ENCODE measurements at places on chromosomes 5 and 9.
A peak's percentile ranks its signal among the peaks of the same experiment; 100 is the strongest.

DNA sequence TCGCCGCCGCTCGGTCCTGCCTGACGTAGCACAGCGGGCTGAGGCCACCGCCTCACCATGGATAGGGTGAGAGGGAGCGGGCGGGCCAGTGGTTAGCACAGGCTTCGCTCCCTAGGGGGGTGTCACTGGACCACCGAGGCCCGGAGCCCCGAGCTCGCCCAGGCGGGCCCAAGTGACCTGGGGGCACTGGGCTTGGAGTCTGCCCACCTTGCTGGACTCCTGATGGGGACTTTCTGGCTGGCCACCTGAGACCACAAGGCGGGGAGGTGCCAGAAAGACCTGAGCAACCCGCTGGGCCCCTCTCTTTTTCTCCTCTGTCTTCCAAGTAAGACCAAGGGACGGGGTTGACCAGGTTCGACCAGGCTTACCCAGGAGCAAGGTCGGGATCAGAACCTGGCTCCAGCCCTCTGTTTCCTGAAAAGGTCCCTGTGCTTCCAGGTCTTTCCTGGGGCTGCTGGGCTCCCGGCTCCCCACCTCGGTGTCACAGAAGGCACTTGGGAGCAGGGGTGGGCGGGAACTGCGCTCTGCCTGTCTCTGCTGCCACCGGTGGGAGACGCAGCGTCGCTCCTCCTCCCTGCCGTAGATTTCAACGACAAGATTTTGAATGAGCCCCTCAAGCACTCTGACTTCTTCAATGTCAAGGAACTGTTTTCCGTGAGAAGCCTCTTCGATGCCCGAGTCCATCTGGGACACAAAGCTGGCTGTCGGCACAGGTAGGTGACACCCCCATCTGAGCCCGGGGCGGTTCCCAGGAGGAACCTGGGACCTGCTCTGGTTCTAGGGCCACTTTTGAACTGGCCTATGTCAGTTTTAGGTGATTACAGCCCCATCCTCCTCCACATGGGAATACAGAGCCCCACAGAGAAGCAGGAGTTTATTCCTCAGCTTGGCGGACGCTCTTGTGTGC lies 1.0 kb downstream of the MRPS2 start:
- no peak for DNase-seq

DNA sequence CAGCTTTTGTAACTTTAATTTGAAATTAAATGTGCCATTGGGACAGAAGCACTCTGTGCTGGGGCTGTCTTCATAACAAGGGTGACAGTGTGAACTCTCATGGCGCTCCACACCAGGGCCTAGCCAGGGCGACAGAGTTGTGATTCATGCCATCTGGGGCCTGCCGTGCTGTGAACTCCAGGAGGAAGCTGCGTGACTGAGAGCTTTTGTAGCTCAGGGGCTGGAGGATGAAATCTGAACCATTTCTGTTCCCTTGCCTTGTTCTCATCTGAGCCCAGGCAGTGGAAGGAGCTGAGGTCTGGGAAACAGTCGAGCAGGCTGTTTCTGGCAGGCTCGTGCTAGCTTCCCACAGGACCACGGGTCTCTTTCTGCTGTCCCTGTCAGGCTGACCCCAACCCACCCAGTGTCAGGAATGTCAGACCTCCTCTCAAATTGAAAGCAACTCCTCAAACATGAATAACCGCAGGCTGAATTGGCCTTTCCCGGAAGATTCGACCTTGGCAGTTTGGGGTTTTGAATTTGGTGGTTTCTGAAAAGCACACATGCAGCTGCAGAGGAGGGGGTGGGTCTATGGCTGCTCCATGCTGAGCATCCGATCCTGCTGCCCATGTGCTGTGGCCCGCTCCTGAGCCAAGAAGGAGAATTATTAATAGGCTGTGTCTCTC lies 69.2 kb upstream of the RPS23 start:
- no peak for DNase-seq

DNA sequence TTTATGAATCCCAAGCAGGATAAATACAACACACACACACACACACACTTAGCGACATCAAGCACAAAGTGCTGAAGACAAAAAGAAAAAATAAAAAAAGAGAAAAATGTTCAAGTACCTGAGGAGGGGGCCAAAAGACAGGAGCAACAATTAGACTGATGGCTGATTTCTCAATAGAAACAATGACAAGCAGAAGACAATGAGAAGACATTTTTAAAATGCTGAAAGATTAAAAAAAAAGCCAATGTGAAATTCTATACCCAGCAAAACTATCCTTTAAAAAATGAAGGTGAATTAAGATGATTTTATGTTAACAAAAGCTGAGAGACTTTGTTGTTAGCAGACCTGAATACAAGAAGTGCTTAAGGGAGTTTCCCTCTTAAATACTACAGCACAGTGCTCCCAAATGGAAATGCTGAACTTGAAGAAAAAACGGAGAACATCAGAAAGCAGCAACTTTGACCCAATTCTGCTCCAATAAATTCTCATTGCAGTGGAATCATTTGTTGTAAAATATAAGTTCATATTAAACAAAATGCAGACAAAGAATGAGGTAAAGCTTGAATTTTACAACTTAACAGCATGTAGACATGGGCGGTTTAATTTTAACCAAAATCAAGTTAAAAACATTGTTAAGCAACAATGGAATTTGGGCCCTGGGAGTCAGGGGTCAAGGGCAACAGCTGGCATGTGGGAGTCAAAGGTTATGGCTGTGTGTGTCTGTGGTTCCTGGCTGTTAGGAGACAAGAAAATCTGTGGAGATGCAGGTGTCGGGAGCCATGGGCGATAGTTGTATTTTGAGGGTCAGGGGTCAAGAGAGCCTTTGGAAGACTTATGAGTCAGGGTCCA lies 776 bp upstream of the RANBP17 start:
- DNase-seq, result no peak

DNA sequence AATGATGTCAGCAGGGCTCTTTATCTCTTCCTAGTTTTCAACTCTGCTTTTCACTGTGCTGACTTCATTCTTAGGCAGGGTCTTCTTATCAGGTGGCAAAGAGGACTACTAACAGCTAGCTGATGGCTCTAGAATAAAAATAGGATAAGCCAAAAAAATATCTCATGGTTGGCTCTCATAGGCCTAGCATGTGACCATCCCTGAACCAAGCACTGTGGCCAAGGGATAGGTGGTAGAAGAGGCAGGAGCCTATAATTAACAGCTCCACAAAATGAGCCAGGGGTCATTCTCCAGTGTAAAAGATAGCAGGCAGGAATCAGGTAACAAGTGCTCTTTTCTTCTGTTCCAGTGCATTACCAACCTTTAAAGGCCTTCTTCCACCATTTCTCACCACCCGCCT lies 21.1 kb downstream of the ANKDD1B start:
- DNase-seq, result no peak

- no peak for DNase-seq
Observed at GRCh38 chr9:77417566-77417965, 230.6 kb downstream of the GNA14 start.

- no peak for DNase-seq
Observed at GRCh38 chr5:90845723-90846554, 287.3 kb downstream of the ADGRV1 start.

- no peak for DNase-seq
Observed at GRCh38 chr9:32247168-32247567, 137.3 kb upstream of the ACO1 start.

- no peak for DNase-seq
Observed at GRCh38 chr5:157057459-157058370, 1.2 kb downstream of the HAVCR1 start.

DNA sequence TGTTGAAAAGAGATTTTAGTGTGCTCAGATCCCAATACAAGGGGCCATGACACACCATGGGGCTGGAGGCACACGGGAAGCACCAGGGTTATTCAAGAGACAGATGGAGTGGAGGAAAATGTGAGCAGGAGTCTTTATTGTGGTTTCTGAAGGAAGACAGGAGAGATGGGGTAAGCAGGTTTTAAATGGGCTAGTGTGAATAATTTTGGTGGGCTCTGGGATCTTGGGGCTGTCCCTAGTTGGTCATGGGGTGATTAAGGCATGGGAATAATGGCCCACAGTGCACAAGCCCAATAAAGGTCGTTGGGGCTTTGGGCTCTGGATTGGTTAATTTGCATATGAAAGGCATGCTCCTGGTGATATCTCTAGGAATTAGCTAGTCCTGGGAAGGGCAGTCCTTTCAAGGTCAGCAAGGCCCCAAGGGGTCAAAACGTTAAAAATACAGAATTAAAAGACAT lies 3.6 kb upstream of the SCGB3A2 start:
- no peak for DNase-seq

- DNase-seq, result no peak
Observed at GRCh38 chr5:11467588-11467987, 436.7 kb downstream of the CTNND2 start.

DNA sequence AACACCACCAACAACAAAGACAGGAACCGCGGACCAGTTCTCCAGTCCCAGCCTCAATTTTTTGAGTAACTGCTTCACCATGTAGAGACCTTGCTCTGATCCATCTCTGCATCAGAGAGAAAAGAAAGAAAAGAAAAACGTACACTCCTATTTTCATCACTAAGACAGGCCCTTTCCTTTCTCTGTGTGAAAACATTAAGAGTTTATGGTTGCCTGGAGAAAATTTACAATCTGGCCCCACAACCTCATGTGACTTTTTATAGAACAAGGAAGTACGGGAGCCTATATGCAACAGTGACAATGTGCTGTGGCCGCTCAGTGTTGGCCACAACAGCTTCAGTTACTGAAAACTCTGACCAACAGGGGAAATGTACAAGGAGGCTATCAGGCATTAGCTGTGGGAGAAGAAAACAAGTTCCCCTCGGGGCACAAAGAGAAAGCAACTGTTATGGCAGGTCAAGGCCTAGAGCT lies 272.9 kb upstream of the PTGER4 start:
- DNase-seq, result no peak

DNA sequence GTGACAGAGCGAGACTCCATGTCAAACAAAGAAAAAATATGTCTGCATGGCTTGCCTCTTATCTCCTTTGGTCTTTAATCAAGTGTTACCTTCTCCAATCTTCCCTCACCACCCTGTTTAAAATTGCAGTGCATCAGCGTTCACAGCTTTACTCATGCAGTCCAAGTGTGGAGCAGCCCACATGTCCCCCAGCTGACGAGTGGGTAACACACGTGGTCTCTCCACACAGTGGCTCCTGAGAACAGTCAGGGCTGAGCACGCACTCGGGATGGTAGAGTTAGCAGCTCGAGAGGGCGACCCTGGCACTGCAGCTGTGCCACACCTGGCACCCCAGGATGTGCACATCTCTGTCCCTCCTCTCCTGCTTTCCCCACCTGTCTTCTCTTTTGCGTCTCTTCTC lies 25.9 kb upstream of the CFAP157 start:
- DNase-seq, result no peak

- DNase-seq, result no peak
Observed at GRCh38 chr5:110824936-110825441, 86.2 kb downstream of the SLC25A46 start.

DNA sequence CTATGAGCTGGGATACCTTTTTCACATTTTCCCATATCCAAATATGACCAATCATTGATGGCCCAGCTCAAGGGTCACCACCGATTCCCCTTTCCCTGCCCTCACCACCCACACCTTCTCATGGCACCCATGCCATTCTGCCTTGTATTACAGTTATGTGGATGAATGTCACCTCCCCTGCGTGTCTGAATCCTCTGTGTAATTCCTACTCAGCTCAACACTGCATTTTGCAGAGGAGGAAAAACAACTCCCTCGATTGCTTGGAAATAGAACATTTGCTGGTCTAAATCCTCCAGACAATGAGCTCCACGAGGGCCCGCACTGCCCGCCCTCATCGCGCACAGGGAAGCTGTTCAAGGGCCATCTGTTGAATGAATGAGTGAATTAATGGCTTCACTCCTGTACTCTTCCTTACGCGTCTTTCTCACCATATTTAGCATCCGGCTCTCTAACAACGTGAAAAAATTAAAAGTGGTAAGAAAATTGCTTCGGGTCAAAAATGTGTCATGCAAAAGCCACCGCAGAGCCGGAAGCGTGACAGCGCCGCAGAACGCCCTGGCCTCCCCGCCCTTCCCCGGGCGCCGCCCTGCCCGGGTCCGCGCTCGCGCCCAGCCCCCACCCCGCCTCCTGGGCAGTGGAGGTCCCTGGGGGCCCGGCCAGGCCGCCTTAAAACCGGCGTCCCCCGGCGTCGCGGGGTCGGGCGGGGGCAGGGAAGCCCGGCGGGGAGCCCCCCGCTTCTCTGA lies 704 bp downstream of the SUSD1 start:
- DNase-seq, result peak; percentile 47

- no peak for DNase-seq
Observed at GRCh38 chr9:97773091-97773490, 76.0 kb upstream of the XPA start.

DNA sequence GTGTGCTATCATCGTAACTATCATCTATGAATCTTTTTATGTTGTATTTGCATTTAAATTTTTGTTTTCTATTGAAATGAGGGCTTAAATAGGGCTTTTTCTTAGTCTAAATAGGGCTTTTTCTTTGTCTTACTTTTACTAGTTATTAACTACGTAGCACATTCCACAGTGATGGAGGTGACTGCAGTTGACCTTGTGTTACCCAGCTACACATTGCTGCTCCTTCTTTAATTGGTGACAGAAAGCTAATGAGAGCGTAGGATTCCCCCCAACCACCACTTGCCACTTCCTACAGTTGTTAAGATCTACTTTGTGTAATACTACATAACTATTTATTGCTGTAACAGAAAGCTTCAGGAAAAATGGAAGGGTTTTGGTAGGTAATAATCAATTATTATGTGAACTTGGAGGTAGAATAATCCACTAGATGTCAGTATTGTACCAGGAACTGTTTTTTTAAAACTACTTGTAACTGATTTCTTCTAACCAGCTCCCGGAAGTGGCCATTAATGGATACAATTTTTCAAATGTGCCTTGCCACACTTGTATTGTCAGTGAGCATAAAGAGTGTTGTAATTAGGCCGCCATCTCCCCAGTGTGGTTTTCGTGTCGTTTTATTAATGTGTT lies 18.0 kb downstream of the MTRR start:
- no peak for DNase-seq

GRCh38 chr5:149466457-149466972 lies 84.7 kb downstream of the CSNK1A1 start:
- no peak for DNase-seq

DNA sequence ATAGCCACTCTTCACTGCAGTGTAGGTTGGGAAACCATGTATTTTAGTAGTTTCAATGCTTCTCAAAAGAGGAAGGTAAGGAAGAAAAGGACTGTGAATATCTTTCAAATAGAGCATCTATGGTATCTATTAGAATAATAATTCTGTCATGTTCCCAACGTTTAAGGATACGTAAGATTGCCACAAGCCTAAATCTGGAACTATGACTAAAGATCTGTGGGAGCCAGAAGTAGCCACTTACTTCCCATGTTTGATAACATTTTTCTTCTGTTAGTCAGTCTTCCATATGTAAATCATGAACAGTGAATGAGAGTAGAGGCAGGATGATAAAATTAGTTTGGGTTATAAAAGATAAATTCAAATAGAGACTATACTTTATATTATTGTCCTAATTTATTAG lies 16.3 kb upstream of the MROH2B start:
- no peak for DNase-seq

DNA sequence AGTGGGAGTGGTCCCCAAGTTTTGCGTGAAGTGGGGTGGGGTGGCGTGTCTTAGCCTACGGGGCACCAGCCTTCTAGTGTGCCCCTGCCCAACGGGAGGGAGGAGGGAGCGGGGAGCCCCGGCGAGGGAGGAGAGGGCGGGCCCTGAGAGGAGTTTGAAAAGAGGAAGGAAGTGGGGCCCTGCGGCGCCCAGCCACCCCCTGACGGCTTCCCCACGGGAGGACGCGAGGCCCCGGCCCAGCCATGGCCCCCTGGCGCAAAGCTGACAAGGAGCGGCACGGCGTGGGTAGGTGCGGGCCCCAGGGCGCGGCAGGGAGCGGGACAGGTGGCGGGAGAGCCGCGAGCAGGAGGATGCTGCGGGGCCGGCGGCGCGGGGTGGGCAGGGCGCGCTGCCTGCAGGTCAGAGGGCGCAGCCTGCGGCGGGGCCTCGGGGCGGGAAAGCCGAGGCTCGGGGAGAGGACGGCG lies at the start of gene DOCK2:
DOCK2 (plus strand) TSS at position 191 of the 464 bp plus-strand sequence; CDS start at position 243, 52 bp downstream.
- peak; percentile 34 for DNase-seq
